Memory B cell (primary cell): ENCODE measurements at places on chromosomes 6 and 20.

GRCh38 chr6:39973661-39974060 is 39.4 kb upstream of the MOCS1 start:
- DNase-seq: no peak

- no peak for DNase-seq
Measured at GRCh38 chr6:155530219-155530834, 74.7 kb upstream of the NOX3 start.

DNA sequence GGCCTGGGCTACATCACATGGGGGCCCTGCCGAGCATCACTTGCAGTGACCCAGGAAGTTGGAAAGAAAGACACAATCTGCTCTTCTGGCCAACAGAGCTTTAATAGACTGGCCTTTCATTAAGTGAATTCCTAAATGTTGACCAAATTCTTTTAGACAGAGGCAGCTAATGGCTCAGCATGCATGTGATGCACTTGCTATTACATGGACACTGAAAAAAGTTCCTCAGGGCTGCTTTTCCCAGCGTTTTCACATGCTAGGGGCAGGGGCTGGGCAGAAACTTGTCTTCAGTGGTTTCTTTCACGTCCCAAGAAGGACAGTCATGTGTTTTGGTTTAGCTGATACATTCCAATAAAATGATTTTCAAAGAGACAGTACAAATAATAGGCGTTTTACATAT is 651.0 kb upstream of the SLC35B3 start:
- DNase-seq: no peak

DNA sequence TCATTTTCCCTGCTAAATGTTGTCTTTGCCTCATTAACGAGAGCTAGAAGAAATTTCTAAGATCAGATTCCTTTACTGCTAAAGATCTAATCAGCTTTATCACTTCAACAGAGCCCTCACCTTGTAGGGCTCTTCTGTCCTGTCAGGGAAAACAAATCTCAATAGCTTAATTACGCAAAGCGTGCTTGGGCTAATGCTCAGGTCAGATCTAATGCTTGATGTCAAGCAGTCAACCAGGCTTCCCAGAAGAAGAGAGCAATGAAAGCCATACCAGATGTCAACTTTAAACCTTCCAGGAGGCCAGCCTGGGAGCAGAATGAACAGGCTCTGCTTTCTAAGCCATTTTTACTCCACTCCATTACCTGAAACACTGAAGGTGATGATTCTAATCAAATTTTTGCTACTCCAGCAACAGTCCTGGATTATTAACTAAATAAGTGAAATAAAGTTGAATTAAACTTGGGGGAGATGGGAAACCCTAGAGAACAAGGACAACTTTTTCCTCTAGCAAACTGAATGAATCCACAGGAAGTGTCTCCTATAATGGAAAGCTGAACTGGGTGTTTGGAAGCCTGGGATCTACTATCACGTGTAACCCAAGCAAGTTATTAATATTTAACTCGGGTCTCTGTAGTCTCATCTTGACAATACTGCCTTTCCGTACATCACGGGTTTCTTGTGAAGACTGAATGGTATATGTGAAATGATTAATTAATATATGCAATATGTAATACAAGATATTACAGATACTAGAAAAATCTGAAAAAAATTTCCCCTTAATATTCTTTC is 273.7 kb downstream of the PTPRK start:
- DNase-seq: no peak

- DNase-seq: no peak
Measured at GRCh38 chr6:153150371-153150751, 19.3 kb upstream of the RGS17 start.

- no peak for DNase-seq
Measured at GRCh38 chr6:83696674-83697073, 12.2 kb downstream of the SNAP91 start.

DNA sequence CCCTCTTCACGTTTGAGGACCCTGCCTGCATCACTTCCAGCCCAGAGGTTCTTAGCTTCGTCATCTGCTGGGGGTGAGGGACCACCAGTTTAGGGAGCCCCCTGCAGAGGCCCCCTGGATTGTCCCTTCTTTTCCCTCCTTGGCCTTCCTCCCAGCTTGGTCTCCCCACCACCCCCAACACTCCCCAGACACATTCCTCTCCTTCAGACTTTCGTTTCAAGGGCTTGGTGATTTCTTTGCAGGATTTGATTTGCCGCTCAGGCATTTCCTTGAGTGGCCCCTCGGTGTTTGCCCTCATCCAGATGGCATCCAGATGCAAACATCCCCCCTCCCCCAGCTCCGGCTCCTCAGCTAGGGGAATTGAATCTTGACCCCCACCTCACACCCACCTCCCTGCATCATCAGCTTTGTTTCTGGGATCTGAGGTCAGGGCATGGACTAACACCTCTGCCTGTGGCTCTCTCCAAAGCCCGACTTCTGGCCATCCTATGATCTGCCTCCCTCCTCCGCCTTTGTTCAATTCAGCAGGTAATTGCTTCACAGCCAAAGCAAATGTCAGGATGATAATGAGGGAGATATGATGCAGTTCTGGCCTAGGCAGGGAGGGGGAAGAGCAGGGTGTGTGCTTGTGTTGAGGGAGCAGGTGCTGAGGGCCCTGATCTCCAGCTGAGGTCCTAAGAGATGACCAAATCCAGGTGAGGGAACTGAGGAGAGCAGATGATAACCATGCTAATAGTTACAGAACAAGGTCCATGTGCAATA is 141.5 kb downstream of the VEGFA start:
- DNase-seq: no peak

GRCh38 chr20:51418137-51418529 is 124.4 kb downstream of the NFATC2 start:
- DNase-seq: no peak

DNA sequence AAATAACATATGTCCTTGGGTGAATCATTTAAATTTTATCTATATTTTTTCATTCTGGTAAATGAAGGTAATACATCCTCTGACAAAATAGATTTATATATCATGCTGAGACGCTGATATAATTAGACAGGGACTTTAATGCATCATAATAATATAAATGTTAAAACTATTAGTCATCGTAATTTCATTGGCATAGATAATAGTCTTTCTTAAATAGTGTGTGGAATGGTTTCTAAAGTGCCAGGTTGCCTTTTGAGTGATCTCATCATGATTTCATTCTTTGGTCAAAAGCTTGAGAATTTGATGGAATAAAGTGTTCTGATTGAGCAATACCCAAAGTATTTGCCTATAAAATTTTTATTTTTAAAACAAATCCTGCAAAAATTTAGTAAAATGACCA is 43.2 kb upstream of the BMP5 start:
- DNase-seq: no peak

- DNase-seq: peak; percentile 65
Measured at GRCh38 chr6:7106752-7107577, 796 bp upstream of the RREB1 start.

DNA sequence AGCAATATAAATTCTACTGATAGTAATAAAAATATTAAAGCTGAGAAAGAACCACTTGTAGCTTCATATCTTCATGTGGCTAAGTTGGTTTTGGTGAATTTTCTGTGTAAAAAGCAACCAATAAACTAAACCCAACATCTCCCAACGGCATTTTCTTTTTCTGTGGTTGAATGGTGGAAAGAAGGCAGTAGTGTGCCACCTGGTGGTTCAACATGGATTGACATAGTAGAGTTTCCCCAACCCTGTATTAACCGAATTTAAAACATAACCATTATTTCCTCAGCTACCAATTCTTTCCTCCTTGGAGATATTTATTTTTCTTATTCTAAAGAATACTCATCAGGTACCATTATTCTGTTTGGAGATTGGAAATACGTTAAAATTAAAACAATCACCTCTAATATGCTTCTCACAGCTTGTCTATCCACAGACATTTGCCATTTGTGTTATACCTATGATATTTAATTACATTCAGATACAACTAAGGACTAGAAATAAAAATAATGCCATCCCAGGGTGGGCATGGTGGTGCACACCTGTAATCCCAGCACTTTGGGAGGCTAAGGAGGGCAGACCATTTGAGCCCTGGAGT is 117.1 kb upstream of the EEF1E1 start:
- DNase-seq: peak; percentile 31

DNA sequence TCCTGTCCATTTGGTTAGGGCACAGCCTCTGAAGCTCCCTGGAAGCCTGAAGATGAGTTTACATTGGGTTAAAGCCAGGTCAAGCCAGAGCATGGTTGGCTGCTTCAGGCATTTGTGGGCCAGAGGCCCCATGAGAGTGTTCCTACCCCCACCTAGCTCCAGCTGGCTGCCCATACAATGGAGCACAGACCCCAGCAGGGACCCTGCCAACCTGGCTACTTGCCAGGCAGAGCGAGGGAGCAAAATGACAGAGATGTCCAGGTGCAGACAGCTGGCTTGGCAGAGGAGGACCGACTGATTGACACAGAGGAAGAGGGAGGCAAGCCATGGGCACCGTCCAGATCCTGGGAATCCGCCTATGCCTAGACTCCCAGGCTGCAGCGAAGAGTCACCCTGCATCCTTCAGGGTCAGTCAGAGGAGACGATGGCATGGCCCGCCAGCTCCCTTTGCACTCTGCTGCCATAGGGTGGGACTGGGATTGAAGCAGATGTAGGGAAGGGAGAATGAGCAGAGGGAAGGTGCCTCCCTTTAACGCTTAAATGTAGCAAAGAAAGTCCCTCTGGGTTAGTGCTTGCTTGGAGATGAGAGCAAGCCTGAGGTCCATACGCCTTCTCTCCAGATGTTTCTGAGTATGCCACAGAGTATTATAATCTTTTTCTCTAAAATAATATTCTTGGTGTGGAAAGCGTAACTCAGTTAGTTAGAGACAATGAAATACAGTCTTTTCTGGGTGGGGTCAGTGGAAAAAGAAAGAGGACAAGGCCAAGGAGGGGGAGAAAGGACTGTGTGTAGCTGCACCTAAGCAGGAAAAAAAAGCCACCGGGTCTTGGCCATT is 77.6 kb upstream of the FYN start:
- no peak for DNase-seq

DNA sequence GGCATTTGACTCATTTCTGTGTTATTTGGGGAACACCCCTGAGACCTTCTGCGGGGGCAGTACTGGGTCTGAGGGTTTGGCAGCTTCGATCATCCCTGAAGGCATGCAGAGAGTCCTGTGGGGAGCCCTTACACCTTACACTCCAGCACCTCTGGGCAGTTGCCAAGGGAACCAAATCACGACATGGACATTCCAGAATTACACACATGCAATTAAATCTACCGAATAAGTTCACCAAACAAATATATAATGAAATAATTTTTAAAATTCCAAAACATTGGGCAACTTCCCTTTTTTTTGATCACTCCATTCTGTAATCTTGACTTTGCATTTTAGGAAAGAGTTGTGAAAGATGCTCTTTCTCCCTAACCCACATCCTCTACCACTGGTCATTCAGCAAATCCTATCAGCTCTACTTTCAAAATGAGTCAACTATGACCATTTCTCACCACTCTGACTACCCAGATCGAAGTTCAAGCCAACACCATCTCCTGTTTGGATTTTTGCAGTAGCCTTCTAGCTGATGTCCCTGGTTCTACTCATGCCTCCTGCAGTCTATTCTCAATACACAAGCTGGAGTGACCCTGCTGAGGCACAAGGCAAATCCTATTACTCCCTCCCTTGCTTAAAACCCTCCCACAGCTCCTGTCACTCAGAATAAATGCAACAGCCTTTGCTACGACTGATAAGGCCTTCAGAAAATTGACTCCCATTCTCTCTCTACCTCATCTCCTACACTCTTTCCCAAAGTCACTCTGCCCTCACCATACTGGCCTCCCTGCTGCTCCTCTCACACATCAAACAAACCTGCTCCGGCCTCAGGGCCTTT is 533.3 kb downstream of the HACE1 start:
- DNase-seq: no peak

- DNase-seq: no peak
Measured at GRCh38 chr20:57770852-57771720, 61.3 kb upstream of the PMEPA1 start.

GRCh38 chr20:58544286-58544685 is 29.1 kb upstream of the APCDD1L start:
- no peak for DNase-seq

DNA sequence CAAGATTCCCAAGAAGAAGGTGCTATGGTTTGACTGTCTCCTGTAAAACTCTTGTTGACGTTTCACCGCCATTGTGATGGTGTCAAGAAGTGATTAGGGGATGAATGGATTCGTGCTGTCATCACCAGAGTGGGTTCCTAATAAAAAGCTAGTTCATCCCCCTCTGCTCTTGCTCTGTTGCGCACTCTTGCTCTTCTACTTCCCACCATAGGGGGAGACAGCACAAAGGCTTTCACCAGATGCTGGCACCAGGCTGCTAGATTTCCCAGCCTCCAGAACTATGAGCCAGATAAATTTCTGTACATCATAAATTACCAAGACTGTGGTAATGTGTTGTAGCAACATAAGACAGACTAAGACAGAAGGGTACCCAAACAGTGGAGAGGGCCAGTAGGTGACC is 21.6 kb upstream of the CCDC28A start:
- no peak for DNase-seq

DNA sequence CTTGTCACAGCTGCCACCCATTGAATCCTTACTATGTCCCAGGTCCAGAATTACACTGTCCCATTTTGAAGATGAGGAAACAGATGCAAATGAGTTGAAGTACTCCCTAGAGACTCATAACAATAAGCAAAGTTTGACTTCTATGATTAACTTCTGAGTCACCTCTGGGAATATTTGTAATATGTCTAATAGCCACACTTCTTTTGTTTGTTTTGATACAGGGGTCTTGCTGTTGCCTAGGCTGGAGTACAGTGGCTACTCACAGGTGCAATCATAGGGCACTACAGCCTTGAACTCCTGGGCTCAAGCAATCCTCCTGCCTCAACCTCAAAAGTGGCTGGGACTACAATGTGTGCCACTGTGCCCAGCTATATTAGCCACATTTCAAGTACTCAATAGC is 11.4 kb upstream of the SOX12 start:
- no peak for DNase-seq

DNA sequence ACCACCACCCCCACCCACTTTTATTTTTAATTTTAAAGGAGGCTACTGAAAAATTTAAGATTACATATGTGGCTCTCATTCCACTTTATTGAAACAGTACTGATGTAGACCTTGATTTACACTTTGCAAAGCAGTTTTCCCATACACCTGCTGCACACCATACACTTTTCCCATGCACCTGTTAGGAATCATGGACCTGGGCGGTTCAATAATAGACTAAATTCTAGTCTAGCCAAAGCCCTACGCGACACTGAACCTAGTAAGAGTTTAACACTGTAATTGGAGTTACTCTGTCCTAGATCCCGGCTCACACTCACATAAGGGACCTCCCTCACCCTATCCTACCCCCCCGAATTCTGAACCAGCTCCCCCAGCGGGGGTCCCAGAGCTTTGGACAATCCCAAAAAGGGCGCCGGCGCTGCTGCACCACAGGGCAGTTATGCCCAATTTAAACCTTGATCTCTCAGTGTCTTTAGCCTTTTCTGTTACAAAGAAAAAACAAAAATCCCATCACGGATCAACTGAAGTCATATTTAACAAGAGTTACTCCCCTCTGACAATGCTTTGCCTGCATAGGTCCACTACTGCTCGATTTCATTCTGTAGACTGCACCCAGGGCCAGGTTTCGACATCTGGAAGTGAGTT is 2.4 kb upstream of the GCLC start:
- DNase-seq: no peak

GRCh38 chr6:113412589-113413357 is 444.4 kb upstream of the MARCKS start:
- DNase-seq: no peak

GRCh38 chr6:98808541-98809210 is 25.7 kb upstream of the POU3F2 start:
- no peak for DNase-seq
